Neuronal stem cell (in vitro differentiated cells): ENCODE measurements at places on chromosomes 7 and 10.

GRCh38 chr7:99121496-99122021 lies 22.3 kb downstream of the SMURF1 start:
- DNase-seq, result no peak

DNA sequence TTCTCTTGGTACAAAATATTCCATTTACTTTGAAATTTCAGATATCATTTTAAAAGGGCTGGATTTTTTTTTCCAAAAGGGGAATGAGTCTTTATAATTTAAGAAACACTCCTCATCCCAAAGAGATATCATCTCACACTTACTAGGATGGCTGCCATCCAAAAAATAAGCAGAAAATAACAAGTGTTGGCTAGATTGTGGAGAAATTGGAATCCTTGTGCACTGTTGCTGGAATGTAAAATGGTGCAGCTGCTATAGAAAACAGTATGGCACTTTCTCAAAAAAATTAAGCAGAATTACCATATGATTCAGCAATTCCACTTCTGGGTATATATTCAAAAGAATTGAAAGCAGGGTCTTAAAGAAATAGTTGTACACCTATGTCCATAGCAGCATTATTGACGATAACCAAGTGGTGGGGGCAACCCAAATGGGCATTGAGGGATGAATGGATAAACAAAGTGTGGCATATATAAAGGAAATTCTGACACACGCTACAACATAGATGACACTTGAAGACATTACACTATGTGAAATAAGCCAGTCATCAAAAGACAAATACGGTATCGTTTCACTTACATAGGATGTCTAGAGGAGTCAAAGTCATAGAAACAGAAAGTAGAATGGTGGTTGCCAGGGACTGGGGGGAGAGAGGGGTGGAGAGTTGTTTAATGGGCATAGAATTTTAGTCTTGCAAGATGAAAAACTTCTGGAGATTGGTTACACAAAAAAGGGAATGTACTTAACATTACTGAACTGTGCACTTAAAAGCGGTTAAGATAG lies 53.8 kb downstream of the LSM5 start:
- no peak for DNase-seq

DNA sequence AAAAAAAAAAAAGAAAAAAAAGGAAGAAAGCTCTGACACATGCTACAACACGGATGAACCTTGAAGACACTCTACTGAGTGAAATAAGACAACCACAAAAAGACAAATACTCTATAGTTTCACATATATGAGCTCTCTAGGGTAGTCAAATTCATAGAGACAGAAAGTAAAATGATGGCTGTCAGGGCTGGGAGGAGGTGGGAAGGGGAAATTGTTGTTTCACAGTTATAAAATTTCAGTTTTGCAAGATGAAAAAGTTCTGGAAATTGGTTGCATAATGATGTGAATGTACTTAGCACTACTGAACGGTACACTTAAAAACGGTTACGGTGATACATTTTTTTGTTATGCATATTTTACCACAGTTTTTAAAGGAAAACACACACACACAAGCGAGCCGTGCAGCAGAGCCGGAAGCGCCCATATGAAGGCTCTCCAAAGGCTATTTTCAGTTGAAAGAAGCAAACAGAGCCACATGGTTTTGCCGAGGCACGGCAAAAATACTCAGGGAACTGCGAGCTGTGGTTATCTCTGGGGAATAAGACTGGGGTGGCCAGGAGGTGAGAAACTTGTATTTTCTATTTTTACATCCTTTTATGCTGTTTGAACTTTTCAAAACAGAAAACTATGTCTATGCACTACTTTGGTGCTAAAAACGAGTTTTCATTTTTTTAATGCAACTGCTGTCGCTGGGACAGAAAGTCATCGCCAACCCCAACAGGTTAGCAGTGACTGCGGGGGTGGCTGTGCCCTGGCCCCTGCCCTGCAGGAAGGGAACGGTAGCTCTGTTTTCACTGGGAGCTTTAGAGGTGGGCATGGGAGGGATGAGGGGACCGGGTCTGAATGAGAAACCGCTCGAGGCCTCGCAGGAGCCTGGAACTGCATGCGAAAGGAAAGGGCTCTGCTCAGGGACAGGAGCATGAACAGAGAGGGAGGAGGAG lies 132.9 kb downstream of the OAT start:
- no peak for DNase-seq

DNA sequence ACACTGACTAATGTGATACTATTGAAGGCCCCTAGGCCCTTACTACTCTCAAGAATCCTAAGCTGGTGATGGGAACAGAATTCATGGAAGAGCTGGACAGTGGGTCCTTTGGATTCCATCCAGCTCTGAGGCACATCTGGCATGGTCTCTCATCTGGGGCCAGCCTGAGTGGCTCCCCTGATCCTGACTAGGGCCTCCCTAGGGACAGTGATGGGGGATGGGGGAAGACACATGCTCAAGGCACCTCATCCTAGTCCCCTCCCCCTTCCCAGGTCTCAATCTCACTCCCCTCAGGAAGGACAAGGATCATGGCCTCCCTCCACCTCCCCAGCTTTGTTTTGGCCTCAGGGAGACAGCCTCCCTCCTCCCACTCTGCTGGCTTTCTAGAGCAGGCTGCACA lies 1.8 kb downstream of the KCNIP2 start:
- no peak for DNase-seq

- DNase-seq, result no peak
Measured at GRCh38 chr10:28704464-28705161, 27.3 kb downstream of the BAMBI start.

DNA sequence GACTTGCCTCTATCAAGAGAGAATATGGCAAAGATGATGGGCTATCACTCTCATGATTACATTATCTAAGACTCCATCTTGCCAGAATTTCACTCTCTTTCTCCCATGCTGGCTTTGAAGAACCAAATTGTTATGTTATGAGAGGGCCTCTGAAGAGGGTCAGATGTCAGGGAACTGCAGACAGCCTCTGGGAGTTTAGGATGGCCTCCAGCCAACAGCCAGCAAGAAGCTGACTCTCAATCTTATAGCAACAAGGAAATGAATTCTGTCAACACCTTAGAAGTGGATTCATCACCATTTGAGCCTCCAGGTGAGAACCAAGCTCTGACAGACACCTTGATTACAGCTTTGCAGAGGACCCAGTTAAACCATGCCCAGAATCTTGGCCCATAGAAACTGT lies 33.6 kb downstream of the ZNF22 start:
- DNase-seq, result no peak

- DNase-seq, result no peak
Measured at GRCh38 chr10:4070921-4071660, 286.1 kb upstream of the KLF6 start.
